ENCODE measurements at places on chromosomes 7 and 10.

DNA sequence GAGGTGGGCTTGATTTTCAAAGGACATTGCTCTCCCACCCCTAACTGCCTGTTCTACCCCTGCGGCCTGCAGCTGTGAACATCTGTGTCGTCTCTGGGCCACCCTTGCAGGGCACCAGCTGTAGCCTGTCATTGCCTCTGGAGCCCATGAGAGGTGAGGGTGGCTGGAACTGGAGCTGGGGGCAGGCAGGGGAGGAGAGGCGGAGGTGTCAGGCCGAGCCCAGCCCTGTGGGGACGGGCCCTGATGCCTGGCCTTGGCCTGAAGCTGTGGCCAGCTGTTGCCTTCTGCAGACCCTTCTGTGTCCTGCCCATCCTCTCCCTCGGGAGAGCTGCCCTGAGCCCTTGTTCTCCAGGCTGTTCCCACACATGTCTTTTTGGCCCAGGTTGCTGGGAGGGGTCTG, 44.5 kb downstream of the PALD1 start:
- no peak for DNase-seq

- DNase-seq = no peak
Measured at GRCh38 chr7:81608748-81609382, 161.0 kb downstream of the HGF start.

- no peak for DNase-seq
Measured at GRCh38 chr7:28861825-28862224, 96.3 kb downstream of the TRIL start.

GRCh38 chr7:70571403-70571934, 560.5 kb upstream of the GALNT17 start:
- DNase-seq = no peak

DNA sequence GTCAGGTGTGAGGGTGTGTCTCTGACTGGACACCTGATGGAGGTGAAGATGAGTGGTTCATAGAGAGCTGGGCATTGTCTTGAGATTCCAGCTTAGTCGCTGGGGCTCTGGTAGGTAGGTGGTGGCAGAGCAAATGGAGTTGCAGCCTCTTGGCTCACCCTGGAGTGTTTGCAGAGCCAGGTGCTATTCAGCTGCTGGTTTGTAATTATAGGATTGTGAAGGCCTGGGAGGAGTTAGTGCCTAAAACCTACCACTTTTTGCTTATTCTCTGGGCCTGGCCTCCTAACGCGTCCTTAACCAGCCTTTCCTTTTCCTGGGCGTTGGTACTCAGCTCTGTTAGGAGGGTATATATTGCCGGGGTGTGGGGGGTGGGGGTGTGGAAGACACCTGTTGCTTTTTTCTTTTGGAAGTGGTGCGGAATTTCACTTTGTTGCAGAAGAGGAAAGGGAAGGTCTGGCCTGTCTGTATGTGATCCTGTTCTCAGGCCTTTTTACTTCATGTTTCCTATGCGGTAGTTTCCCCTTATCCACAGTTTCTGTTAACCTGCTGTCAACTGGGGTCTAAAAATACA, 3.2 kb downstream of the PPRC1 start:
- no peak for DNase-seq

GRCh38 chr10:31353574-31353973, 34.6 kb downstream of the ZEB1 start:
- no peak for DNase-seq

- no peak for DNase-seq
Measured at GRCh38 chr7:45446195-45446944, 127.8 kb upstream of the ADCY1 start.

- DNase-seq = no peak
Measured at GRCh38 chr10:125699562-125700143, 16.7 kb upstream of the TEX36 start.

- DNase-seq = no peak
Measured at GRCh38 chr10:88865281-88865876, 13.7 kb upstream of the ANKRD22 start.

GRCh38 chr10:124996127-124996853, 54.4 kb downstream of the ZRANB1 start:
- no peak for DNase-seq

GRCh38 chr7:87934699-87935383, 790 bp downstream of the ADAM22 start:
- DNase-seq = no peak

GRCh38 chr10:89502549-89502948, 32.8 kb downstream of the SLC16A12 start:
- DNase-seq = no peak

- DNase-seq = no peak
Measured at GRCh38 chr7:51545131-51545530, 228.5 kb upstream of the COBL start.

- no peak for DNase-seq
Measured at GRCh38 chr10:120572307-120572706, 115.3 kb downstream of the PLPP4 start.

DNA sequence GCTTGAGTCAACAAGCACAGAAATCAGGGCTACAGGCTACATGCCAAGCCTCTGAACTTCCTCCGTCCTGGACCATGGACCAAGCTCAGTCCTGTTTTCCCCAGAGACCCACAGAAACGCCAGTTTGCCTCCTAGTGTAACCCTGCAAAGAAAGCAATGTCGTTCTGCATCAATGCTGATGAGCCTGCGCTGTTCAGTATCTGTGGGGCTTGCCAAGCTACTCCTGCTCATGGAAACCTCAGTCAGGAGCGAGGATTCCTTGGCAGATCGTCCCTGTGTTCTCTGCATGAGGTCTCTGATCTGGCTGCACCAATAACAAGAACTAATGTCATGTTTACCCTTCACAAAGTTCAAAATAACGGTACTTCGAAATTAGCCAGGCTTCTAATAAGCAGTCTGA, 495.5 kb upstream of the C7orf33 start:
- no peak for DNase-seq

DNA sequence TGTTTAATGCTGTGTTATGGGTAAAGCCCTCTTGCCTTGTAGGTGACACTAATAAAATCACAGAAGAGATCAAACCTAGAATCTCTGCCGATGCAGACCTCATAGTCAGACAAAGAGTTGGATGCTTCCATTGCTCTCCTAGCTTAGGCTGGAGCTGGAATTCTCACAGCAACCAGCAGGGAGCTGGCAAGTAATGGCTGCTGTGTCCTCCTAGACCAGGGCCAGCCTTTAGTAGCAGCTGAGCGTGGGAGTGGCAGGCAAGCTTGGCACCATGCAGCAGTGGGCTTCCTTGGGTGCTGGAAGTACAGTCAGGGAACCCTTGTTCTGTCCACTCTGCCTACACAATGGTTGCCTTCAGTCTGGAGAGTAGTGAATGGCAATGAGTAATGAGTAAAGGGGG, 598.3 kb upstream of the GALNT17 start:
- no peak for DNase-seq

GRCh38 chr10:26503911-26504310, 65.8 kb downstream of the APBB1IP start:
- DNase-seq = no peak

GRCh38 chr7:39085590-39086049, 107.9 kb downstream of the POU6F2 start:
- no peak for DNase-seq

DNA sequence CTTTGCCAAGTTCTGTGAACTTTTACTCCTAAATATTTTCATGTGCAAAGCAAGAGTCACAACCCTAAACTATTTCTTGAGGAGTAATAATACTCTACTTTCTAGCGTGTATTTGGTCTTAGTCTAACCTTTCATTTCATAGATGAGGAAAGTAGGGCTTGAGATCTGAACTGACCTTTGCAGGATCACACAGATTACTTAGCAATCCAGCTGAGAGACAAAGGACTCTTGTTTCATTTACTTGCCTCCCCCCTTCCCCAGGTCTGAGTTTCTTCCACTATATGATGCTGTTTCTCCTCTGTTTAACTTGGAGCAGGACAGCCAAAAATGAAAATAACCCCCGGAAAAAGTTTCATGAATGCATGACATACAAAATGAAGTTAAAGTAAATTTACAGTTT, 75.3 kb upstream of the PTN start:
- no peak for DNase-seq

DNA sequence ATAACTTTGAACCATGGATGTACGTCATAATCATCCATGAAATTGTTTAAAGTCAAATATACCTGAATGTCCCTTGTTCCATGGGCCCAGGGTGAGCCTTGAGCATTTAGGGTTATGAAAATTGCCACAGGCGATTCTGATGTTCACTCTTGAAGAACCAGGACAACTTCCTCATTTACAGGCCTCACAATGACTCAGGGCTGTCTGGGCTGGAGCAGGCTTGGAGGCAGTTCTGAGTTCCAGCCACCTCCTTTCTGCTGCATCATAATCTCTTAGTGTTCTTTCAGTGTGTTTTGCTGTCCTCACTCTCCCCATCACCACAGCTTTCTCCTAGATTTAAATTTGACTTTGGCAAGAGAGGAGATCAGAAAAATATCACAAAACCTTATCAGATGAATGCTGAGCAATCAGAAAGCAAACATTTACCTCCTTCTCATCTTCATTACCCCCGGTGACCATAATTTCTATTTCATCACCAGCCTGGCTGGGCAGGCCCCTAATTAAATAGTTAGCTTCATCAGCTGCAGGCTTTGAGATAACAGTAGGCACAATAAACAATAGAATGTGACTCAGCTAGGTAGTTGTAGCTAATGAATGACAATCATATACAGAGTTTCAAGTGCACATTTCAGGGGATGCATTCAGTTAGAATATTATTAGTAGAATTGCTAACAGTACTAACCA, 571.0 kb downstream of the SH2D4B start:
- no peak for DNase-seq

- DNase-seq = no peak
Measured at GRCh38 chr10:47260505-47261111, 39.4 kb upstream of the GDF10 start.

- DNase-seq = no peak
Measured at GRCh38 chr10:104255311-104255981, 754 bp downstream of the GSTO1 start.

- no peak for DNase-seq
Measured at GRCh38 chr7:30845426-30846135, 66.1 kb upstream of the AQP1 start.

DNA sequence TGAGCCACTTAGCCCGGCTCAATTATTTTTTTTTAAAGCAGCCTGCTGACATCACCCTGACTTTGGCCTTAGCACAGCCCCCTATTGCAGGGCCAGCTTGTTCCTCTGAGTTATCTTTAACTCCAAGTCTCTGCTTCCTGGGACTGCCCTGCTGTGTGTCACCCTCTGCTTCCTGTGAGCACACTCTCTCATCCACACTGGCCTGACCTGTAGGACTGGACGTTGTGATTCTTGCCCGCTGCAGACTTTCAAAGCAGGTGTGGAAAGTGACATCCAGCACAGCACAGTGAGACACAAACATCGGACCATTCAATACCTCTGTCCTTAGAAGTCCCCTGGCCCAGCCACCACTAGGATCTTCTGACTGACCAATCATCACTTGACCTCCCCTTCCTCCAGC, 26.4 kb upstream of the HSPA12A start:
- DNase-seq = no peak

DNA sequence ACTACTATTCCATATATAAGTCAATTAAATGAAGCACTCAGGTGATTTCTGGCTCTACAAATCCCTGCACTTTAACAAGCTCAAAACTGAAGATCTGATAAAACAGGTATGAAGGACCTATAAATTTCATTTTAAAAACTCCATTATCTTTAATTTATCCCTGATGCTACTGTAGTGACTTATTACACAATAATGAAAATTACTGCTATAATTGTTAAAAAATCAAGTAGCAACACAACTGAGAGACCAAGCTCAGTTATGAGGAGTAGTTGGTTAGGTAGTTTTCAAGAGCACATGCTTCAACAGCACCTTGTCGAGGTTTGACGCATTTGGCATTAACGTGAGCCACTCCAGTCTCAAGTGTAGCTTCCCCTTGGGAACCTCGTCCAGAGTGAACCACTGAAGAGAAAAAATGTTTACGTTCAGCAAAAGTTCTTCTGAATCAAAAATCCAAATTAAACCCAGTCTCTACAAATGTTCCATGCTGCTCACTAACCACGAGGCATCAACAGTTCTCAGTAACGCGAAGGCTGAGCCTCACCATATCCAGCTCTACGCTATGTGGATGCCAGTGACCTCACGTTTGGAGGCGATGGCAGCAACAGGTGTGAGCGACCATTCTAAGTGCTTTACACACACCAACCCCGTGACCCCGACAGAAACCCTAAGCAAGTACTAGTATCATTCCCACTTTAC, 55.3 kb upstream of the NCAPG2 start:
- no peak for DNase-seq
